HCT116 (cell line): ENCODE measurements at places on chromosomes 2 and 18. TPM values are rescaled to one million over a fixed set of nuclear protein-coding genes. Genes with fewer than 3 reads are reported as not detected.

CCDC141 gene
- total RNA-seq = 0.30 TPM

ALKAL2 gene
- total RNA-seq = not detected

EIF4E2 gene
- 58.6 TPM for total RNA-seq

DOK6 gene
- not detected for total RNA-seq

SF3B1 gene
- 282 TPM for total RNA-seq

NT5C1B gene
- not detected for total RNA-seq

OR6B3 gene
- total RNA-seq = not detected

TXNL4A gene
- 178 TPM for total RNA-seq

WDR43 gene
- total RNA-seq = 119 TPM

KLHL14 gene
- total RNA-seq = not detected
